ENCODE measurements at places on chromosomes 1 and 21.

DNA sequence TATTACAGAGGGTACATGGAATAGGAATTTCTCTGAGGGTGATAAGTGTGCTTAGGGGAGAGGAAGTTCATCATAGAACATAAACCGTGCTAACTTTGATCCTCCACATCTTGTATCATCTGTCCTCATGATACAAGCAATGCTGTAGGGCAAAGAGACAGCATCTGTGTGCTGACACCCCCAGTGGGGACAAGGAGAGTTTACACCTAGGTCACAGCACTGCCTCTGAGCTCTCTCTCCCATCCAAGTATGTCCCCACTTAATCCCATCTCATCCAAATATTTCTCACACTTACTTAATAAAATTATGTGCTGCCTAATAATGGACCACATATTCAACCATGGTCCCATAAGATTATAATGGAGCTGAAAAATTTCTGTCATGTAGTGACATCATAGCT is 4.3 kb upstream of the TEDDM1 start:
- DNase-seq = no peak

DNA sequence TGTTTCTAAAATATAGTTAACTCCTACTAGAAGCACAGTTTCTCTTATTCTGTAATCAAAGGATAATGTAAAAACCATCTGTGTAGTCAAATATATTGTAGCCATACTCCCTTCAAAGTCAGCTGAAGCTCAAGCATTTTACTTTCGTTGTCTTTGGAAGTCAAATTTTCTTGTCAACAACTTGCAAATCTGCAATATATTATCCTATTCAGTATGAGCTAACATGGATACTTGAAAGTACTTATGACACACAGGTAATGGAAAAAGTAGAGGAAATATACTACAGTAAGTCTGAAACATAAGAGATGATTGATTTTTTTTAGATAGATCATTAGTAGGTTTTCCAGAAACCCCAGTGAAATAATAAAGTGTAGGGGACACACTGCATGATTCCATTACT is 121.5 kb downstream of the COL24A1 start:
- no peak for DNase-seq

- DNase-seq = no peak
Observed at GRCh38 chr1:218048828-218049420, 236.2 kb upstream of the RRP15 start.

DNA sequence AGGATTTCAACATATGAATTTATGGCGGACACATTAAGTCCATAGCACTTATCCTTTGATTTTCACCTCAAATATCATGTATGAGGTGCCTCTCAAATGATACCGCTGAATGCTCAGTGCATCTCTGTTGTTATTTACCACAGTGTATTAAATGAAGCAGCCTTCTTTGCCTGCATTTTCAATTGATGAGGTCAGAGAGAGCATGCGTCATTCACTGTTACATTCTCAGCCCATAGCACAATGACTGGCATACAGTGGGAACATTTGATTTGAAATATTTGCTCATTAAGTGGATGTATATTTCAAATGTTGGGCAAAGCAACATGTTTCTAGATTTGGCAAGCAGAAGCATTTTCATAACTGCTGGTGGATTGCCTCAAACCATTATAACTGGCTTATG is 45.7 kb downstream of the LRRC7 start:
- DNase-seq = no peak

DNA sequence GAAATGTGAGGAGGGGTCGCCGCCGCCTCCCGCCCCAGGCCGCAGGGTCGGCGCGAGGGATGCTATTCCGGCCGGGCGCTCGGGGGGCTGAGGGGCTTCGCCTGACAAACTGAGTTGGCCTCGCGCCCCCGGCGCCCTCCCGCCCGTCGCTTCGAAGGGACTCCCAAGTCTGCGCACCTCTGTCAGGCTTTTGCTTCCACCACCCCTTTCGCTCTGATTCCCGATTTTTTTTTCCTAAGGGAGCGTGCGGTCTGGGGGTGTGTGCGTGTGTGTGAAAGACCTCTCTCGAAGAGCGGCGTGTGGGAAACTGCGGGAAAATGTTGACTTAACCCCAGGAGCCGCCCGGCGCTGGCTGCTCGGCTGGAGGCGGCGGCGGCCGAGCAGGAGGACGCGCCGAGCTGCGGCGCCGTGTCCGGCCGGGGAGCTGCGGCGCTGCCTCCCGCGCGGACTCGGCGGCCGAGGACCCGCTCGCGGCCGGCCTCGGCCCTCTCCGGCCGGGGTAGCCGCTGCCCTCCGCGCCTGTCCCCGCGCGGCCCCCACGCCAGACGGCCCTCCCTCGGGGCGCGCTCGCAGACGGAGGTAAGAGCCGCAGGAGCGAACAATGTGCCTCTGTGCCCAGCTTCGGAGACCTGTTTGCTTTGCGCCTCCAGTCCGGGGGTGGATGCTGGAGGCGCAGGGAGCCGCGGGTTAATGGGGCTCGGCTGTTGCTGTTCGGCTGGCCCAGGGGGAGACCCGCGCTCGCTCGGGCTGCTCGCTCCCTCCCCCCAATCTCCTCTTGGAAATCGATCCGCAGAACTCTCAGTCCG is 1.1 kb downstream of the ADGRL2 start:
- DNase-seq = no peak

- no peak for DNase-seq
Observed at GRCh38 chr1:156497078-156497742, 3.4 kb downstream of the MEF2D start.

GRCh38 chr1:52574594-52574993 is 21.7 kb upstream of the TUT4 start:
- DNase-seq = no peak

DNA sequence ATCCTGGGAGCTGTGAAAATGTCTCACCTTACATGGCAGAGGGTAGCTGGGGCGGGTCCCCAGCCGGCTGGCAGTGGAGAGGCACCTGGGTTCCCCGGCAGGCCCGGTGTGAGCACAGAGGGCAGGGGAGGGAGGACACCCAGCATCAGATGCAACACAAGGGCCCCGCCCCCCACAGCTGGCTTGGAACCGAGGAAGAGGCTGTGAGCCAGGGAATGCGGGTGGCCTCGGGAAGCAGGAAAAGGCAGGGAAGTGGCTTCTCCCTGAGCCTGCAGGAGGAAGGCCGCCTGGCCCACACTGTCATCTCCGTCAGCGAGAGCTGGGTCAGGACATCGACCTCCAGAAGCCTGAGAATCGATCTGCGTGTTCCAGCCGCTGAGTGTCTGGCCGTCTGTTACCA is 87.3 kb downstream of the SIK1 start:
- DNase-seq = no peak

Data from nucleus accumbens (tissue), 56 donors.